NCI-H187 treated with DMSO at 0.1 percent for 48 hours (cell line): ENCODE measurements at places on chromosomes 13 and 19.

- no peak for DNase-seq
These were observed 11.7 kb downstream of the PLIN4 start for GRCh38 chr19:4506449-4507149.

- no peak for DNase-seq
These were observed 1.8 kb upstream of the KCTD15 start for GRCh38 chr19:33794683-33795369.

GRCh38 chr19:661427-662196 lies 1.4 kb downstream of the RNF126 start:
- DNase-seq = no peak

GRCh38 chr13:26971990-26972887 lies 199.4 kb downstream of the USP12 start:
- peak; percentile 42 for DNase-seq

DNA sequence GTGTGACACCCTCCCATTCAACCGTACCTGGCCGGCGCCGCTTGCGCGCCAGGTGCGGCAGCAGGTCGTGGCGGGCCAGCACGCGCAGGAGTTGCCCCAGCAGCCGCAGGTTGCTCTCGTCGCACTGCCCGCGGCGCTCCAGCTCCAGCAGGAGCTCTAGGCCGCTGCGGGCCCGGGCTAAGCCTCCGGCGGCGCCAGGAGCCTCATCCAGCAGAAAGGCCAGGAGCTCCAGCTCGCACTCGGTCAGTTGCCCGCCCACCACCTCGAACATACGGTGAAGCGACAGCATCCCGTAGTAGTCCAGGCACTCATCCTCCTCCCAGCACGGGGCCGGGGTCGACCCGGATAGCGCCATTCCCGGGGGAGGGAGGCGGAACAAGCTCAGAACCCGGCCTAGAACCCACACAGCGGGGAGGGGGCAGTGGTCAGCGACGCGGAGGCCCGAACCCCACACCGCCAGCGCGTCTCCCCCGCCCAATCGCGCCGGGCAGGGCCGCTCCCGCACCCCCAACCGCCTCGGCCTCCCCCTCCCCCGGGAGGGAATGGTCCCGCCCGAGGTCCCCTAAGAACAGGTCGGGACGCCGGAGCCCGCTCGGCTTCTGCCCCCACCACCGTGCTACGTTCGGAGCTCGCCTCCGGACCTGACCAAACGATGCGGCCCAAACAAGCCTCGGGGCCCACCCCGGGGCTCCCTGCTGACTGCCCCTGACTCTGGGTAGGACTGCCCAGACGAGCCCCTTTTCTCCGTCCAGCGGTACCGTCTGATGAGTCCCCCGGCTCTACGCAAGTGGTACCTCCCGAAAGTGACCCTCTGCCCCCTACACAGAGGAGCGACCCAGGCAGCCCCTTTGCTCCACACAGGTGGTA lies 591 bp downstream of the DEDD2 start:
- no peak for DNase-seq

- DNase-seq = no peak
These were observed 121.7 kb downstream of the FNDC3A start for GRCh38 chr13:49097374-49097773.

GRCh38 chr19:10182847-10183246 lies 11.9 kb downstream of the DNMT1 start:
- no peak for DNase-seq

DNA sequence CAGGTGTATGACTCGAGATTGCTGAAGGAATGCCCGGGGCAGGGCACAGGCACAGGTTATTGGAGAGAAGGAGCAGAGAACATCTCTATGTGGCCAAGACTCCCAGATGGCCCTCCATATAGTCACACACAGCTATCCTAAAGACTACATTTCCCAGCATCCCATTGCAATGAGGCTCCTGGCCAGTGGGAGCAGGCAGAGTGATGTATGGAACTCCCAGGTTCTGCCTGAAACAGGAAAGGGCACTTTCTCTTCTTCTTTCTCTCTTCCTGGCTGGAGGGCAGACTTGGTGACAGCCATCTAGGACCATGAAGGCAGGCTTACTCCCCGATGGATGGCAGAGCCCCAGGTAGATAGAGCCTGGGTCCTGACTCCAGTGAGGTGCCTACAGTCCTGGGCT lies 13.5 kb downstream of the PPP1R13L start:
- DNase-seq = no peak

DNA sequence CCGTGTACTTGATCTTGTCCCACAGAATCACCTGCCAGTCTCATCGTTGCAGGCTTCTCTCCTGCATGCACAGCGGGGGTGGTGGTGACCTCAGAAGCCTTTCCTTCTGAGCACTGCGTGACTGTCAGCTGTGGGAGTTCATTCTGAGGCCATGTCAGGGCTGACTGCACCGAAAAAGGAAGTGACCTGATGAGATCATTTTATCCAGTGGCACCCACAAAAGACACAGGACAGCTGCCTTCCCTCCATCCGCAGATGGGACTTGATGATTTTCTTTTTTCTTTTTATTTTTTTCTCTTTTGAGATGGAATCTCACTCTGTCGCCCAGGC lies 89.7 kb downstream of the RAB20 start:
- DNase-seq = no peak

GRCh38 chr13:46315491-46316075 lies 71.5 kb downstream of the RUBCNL start:
- DNase-seq = no peak

- no peak for DNase-seq
These were observed 33.7 kb downstream of the VSTM1 start for GRCh38 chr19:54029930-54030490.

DNA sequence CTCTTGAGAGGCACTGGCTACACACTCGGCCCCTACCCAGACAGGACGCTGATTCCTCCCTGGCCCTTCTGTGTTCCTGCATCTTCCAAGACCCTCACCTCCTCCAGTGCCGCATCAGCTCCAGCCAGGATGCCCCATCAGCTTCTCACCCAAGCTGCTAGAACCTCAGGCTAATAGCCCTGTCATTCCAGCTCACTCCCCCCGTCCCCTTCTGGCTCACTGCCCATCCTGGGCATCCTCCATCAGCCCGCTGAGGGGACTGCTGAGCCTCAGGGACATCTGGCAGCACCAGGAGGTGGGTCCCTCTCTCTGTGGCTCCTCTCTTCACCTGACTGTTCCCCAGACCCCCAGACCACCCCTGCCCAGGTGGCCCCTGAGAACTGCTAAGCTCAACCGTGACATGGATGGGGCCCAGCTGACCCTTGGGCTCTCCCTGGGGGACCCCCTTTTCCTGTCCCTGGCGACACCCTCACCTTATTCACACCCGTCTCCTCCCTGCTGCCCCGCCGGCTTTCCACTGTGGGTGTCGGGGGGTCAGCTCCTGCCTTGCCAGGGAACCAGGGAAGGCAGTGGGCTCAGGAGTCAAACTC lies 4.8 kb downstream of the FFAR3 start:
- DNase-seq = no peak

DNA sequence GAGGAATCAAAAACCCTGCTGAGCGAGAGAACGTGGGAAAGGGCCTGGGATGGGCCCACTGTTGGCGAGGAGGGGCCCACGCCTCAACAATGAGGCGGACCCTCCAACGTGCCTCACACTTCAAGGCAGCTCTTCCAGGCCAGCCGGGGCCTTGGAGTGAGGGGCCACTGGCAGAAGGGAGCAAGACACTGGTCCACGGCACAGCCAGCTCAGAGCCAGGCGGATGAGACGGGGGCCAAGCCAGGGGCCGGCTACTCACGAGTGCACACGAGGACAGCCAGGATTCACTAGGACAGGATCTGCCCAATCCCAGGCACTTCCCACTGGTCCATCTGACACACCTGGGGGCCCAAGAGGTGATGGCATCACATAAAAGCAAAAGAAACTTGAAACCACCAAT lies 20.5 kb downstream of the ELL start:
- DNase-seq = no peak

- no peak for DNase-seq
These were observed 34.2 kb downstream of the THSD1 start for GRCh38 chr13:52371736-52372247.

DNA sequence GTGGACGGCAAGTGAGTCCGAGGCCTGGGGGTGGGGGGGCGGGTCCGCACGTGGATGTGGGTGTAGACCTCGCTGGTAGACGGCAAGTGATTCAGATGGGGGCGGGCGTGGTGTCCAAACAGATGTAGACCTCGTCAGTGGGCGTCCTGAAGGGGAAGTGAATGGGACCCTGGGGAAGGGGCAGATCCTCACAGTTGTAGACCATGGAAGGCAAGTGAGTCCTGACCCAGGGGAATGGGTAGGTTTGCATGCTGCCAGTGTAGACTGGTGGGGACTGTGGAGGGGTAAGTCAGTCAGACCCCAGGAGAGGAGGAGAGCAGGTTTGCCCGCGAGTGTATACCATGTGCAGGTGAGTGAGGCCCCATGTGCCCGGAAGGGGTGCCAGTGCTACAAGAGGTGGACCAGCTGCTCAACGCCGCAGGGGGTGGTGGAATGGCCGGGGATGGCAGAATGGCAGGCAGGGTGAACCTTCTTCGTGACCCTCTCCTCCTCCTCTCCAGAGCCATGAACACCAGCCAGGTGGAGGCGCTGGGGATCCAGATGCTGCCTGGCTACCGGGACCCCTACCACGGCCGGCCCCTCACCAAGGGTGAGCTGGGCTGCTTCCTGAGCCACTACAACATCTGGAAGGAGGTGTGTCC lies 22.1 kb downstream of the COLGALT1 start:
- DNase-seq = no peak

- no peak for DNase-seq
These were observed 9.5 kb downstream of the CYP4F22 start for GRCh38 chr19:15517778-15518177.

DNA sequence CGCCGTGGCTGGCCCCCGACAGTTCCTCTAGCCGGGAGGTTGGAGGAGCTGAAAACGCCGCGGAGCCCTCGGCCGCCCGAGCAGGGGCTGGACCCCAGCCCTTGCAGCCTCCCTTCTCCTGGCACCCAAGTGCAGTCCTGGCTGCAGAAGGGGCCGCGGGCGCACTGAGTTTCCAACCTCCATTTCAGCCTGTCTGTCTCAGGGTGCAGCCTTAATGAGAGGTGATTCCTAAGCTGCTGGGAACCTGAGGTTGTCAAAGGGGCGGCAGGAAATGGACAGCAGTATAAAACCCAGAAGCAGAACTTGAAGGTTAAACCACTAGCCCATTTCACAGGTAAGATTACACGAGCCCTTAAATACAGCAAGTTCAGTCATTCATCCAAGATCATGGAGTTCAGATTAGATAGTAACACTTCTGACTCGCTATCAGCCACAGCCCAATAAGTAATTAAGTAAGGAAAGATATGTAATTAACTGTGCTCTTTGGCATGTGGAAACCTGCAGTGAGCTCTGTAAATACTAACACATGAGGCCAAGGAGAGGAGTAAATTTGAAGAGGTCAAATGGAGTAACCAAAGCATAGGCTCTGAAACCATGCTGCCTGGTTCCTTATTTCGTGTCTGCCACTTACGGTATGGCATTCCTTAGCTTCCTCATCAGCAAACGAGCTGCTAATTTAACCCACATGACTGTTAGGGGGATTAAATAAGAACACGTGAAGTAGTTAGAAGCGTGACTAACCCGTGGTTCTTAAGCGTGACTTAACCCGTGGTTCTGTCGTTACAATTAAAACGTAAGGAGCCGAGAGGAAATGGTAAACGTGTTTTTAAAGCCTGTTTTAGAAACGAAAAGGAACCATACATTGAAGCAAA lies 686 bp downstream of the SETDB2 start:
- no peak for DNase-seq

DNA sequence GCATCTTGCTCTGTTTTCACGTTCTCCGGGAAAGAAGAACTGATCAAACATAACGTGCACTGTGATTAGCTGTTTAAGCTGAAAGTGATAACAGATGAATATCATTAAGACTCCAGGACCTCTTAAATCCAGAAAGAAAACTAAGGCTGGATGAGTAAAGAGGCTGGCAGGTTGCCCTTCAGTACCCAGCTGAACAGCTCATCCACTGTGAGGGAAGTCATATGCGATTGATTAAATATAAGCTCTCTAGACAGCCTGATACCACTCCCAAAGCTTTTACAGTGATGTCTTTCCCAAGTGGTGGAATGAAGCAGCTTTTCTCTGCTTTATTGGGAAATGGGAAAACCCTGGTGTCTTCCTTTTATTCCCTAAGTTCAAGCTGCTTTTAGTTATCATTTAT lies 116.9 kb downstream of the EFNB2 start:
- DNase-seq = no peak

- DNase-seq = no peak
These were observed 98.8 kb upstream of the CACNA1A start for GRCh38 chr19:13604902-13605586.

DNA sequence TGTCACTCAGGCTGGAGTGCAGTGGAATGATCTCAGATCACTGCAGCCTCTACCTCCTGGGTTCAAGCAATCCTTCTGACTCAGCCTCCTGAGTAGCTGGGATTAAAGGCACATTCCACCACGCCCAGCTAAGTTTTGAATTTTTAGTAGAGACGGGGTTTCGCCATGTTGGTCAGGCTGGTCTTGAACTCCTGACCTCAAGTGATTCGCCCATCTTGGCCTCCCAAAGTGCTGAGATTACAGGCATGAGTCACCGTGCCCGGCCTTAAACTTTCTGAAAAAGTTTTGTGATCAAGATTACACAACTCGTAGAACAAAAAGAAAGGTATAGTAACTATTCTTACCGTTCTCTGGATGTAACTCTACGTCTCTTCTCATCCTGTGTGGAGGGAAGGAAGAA lies 21.2 kb downstream of the DNMT1 start:
- DNase-seq = no peak

DNA sequence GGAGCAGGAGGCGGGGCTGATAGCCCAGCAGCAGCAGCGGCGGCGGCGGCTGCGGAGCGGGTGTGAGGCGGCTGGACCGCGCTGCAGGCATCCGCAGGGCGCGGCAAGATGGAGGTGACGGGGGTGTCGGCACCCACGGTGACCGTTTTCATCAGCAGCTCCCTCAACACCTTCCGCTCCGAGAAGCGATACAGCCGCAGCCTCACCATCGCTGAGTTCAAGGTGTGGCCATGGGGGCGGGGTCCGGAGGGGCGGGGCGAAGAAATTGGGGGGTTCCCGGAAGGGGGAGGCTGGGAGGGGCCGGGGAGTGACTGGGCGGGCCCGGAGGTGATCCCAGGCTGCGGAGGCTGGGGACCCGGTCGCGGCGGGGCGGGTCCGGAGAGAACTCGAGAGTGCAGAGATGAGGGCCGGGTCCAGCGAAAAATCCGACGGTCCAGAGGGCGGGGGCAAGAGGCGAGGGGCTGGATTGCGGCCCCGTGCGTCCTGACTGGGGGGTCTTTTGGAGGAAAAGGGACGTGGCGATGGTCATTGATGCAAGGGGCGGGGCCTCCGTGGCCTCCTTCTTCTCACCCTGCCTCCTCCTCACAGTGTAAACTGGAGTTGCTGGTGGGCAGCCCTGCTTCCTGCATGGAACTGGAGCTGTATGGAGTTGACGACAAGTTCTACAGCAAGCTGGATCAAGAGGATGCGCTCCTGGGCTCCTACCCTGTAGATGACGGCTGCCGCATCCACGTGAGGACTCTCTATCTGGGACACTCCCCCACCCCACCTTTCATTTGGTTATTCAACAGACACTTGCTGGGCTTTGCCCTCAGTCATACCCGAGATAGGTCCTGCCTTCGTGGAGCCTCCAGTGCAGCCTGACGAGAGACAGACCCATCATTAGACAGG lies at the start of gene TBCB:
Gene TBCB (plus strand): TSS at position 16 of the 891 bp plus-strand sequence. CDS start 93 bp downstream, at position 109.
- DNase-seq = no peak

DNA sequence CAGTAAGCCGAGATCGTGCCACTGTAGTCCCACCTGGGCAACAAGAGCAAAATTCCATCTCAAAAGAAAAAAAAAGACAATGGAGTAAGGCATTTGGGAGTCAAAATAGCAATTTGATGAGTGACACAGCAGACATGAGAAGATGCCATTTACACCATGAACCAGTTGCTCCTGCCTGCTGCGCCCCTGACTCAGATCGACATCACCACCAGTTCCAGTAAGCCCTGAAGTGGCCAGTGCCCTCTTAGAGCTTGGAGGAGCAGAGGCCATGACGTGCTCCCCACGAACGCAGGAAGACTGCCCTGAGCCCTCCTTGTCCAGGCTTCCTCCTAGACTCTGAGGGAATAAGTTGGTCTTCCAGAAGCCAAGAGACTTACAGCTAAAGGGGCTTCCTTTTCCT lies 339.2 kb downstream of the MYO16 start:
- no peak for DNase-seq
